Stimulated activated CD8-positive, alpha-beta memory T cell treated with anti-CD3 and anti-CD28 coated beads, Interleukin-4, amount 100 ng/mL, for 4 hours (primary cell): ENCODE measurements at places on chromosomes 4 and X.

GRCh38 chrX:37998586-37999262, 7.6 kb upstream of the SYTL5 start:
- no peak for DNase-seq

DNA sequence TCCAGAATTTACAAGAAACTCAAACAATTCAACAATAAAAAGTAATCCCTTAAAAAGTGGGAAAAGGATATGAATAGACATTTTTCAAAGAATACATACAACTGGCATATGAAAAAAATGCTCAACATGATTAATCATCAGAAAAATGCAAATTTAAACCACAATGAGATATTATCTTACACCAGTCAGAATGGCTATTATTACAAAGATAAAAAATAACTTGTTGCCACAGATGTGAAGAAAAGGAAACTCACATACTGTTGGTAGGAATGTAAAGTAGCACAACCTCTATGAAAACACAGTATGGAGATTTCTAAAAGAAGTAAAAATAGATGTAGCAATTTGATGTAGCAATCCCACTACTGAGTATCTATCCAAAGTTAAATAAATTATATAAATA, 65.1 kb upstream of the DIAPH2 start:
- no peak for DNase-seq

- no peak for DNase-seq
Measured at GRCh38 chr4:845836-846251, 19.9 kb upstream of the CPLX1 start.

DNA sequence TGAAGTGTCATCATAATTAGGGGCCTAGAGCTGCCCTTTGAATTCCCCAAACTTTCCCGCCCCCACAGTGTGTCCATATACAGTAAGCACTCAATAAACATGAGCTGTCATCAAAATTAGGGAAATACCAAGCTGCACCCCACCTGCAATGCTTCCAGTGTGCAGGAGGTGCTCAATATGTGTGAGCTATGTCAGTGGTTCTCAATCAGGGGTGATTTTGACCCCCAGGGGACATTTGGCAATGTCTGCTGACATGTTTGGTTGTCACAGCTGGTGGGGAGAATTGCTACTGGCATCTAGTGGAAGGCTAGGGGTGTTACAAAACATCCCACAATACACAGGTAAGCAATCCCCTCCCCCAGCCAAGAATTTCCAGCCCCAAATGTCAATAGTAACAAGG, 748 bp downstream of the CFP start:
- DNase-seq: no peak

DNA sequence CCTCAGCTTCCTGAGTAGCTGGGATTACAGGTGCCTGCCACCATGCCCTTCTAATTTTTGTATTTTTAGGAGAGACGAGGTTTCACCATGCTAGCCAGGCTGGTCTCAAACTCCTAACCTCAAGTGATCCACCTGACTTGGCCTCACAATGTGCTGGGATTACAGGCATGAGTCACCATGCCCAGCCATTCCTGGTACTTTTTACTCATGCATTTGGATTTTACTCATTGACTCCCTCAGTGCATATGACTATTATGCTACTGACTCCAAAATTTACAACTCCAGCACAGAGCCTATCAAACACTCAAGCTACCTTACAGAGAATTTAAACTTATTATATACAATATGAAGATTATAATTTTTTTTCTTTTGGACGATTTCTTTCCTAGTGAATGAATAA, 199.9 kb downstream of the CXXC4 start:
- DNase-seq: no peak

- DNase-seq: no peak
Measured at GRCh38 chrX:68498044-68498507, 775 bp upstream of the YIPF6 start.

GRCh38 chrX:80578517-80579105, 158.4 kb downstream of the TENT5D start:
- DNase-seq: no peak

DNA sequence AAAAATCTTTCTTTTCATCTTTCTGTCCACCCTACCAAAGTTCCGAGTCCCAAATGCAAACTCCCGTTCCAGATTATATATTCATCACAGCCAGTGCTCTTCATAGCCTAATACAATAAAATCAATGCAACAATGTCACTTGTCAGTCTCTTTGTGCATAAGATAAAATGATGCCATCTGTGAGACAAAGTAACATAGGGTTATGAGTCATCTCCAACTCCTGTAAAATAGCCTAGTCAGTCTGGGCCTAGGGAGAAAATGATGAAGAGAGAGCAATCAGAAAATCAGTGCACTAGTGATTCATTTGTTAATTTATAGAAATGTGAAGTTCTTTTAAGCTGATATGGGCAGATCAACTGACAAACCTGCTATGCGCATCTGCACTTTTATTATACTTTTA, 689.1 kb upstream of the DIAPH2 start:
- no peak for DNase-seq

GRCh38 chr4:140688711-140689598, 67.2 kb downstream of the TBC1D9 start:
- DNase-seq: no peak

DNA sequence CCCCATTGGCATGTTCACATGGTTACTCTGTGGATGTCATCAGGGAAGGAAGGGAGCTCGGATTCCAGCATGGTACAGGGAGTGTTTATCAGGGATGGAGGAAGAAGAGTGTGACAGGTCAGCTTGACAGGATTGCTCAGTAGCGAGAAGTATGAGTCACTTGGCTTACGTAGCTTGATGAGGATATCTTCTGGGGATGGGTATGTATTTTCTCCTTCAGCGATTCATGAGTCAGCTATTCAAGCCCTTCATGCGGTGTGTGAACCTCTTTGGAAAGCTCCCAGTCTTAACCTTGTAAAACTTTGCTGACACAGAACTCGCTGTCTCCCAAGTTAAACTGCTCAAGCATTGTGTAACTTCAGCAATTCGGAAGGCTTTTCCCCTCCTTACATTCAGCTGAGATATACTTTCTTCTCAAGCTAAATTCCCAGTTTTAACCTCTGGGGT, 275.4 kb downstream of the ARHGAP10 start:
- no peak for DNase-seq

DNA sequence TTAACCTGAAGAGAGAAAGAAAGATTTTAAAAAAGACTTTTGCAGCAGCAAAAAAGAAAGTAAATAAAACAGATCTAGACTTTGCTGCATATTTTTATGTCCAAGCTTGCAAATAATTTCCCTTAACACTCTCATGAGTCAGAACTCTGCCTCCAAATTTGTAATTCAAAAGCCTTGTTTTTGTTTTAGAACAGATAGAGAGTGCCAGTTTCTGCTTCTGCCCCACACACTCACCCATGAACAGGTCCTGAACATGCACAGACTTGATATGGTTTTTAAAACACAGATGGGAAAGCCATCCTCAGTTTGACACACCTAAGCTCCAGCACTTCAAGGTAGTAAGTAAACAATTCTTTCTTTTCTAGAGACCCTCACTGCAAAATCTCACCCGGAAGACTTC, 39.7 kb upstream of the VCX3B start:
- DNase-seq: no peak

GRCh38 chr4:147741190-147741788, 9.4 kb downstream of the ARHGAP10 start:
- DNase-seq: no peak

GRCh38 chrX:22922961-22923360, 76.8 kb upstream of the DDX53 start:
- no peak for DNase-seq

- no peak for DNase-seq
Measured at GRCh38 chrX:130120321-130120731, 10.0 kb upstream of the ELF4 start.

- DNase-seq: no peak
Measured at GRCh38 chr4:18082236-18082635, 60.7 kb upstream of the LCORL start.

- DNase-seq: no peak
Measured at GRCh38 chrX:118571836-118572235, 76.2 kb downstream of the DOCK11 start.

DNA sequence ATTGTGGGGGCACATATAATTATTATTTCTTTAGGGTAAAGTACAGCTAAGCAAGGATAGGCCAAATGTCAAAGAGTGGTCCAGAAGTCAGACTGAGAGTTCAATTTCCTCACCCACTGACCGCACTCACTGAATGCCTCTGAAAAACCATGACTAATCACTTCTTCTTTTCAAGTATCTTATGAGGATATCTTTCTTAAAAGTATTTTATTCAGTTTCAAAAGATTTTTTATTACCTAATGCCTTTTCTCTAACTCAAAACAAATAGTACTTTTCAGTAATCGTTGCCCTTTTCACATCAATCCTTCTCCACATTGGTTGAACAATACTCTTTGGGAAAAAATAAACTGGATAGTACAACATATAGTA, 61.7 kb upstream of the CAMK2D start:
- DNase-seq: no peak

GRCh38 chrX:146907391-146908240, 93.1 kb upstream of the CXorf51A start:
- no peak for DNase-seq

- DNase-seq: no peak
Measured at GRCh38 chr4:129453524-129454200, 357.7 kb downstream of the C4orf33 start.

DNA sequence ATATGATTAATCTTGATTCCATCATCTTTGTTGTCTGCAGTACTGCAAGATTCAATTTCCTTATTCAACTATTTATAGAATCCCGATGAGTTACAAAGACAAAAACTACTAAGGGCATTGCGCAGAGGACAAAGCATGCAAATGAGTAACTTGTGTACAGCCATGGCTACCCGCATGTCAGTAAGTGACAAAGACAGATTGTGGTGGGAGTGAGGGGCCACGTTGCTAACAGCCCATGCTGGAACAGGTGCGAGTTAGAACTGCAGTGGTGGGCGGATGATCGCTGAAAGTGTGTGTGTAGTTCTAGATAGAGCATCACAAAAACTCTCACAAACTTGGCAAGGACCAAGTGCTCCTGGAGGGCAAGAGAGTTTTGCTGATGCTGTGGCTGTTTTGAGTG, 49.5 kb downstream of the ACOX3 start:
- DNase-seq: no peak
